ENCODE measurements at places on chromosomes 3 and 15. TPM values are rescaled to one million over a fixed set of nuclear protein-coding genes. Genes with fewer than 3 reads are reported as not detected.

TM4SF1 gene
- 0.83 TPM for total RNA-seq

GRCh38 chr3:193938613-193939012 lies 197.3 kb upstream of the HES1 start:
- DNase-seq, result no peak

DNA sequence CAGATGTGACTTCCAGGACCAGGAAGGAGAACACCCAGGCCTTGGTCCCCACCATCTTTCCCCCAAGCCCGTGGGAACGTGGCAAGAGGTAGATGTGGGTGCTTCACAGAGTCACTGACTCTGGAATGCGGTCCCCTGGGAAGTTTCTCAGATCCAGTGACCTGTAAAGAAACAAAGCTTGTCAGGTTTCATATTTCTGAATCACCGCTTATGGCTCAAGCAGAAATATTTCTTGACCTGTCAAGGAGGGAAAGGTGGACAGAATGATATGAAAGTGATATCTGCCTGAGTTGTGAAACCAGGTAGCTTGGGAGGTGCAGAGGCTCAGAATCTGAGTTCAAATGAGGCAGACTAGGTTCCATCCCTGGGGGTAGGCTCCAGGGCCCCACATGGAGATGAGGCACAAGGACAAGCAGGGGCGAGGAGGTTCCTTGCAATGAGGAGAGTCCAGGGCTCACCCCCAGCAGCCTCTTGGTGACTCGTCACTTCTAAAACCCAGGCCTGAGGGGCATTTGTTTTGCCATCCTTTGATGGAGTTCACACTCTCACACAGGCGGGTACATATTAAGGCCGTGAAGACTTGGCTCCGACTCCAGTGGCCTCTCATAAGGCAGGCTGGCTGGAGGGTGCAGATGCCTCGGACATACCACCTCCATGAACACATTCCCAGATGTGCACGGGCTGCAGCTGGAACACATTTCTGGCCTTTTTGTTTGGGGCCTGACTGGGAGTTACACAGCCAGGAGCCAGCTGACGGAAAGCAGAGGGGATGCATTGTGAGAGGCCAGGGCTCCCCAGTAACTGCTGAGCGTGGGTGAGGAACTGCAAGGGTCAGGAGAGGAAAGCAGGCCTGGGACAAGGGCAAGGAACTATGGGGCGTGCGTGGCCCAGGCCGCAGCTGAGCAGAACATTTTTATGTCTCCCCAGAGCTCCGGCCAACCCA lies 1.3 kb downstream of the CILP start:
- DNase-seq, result no peak

DNA sequence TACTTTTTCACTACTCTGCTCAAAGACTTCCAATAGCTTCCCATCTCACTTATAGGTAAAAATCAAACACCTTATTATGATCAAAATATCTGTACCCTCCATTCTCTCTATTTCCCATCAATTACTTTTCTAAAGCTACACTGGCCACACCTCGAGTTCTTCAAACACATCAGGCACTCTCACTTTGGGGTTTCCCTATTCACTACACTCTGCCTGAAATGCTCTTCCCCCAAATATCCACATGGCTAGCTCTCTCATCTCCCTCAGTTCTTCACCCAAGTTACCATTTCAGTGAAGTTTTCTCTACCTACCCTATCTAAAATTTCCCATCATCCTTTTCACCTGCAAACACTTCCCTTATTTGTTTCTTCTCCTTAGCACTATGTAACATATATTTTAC lies 14.8 kb downstream of the UBE3A start:
- DNase-seq, result no peak

- no peak for DNase-seq
Measured at GRCh38 chr15:90028376-90028944, 27.3 kb downstream of the ZNF710 start.

Data from activated CD4-positive, alpha-beta memory T cell treated with anti-CD3 and anti-CD28 coated beads for 36 hours (primary cell).